H7 (cell line): ENCODE measurements at places on chromosomes 1 and 21.

GRCh38 chr1:55684131-55684650, 469.0 kb upstream of the USP24 start:
- no peak for DNase-seq

DNA sequence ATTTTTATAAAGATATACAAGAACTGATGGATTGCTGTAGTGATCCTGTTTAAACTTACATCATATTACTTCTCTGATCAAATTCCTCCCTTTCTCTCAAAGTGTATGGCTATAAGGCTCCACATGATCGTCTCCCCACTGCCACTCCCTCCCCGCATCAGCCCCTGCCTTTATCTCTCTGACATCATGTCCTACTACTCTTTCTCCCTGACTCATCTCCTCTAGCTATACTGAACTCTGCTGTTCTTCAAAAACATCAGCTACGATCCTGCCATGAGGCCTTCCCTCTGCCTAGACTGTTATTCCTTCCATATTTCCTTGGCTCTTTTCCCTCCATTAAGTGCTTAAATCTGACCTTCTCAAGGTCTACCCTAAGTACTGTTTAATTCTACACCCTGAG, 22.8 kb downstream of the HFM1 start:
- no peak for DNase-seq

DNA sequence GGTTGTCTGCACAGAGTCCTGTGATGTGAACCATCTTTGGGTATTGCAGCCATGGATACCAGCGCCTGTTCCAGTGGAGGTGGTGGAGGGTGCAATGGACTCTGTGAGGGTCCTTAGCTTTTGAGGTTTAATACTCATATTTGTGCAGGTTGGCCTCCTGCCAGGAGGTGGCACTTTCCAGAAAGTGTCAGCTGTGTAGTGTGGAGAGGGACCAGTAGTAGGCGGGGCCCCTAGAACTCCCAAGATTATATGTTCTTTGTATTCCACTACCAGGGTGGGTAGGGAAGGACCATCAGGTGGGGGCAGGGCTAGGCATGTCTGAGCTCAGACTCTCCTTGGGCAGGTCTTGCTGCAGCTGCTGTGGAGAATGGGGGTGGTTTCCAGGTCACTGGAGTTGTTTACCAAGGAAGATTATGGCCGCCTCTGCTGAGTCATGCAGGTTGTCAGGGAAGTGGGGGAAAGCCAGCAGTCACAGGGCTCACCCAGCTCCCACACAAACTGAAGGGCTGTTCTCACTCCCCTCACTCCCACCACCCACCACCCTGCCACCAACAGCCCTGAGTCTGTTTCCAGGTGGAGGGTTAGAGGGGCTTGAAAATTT, 31.2 kb upstream of the ZNF678 start:
- DNase-seq: no peak

GRCh38 chr1:45802343-45803298, 791 bp upstream of the MAST2 start:
- DNase-seq: peak; percentile 79

DNA sequence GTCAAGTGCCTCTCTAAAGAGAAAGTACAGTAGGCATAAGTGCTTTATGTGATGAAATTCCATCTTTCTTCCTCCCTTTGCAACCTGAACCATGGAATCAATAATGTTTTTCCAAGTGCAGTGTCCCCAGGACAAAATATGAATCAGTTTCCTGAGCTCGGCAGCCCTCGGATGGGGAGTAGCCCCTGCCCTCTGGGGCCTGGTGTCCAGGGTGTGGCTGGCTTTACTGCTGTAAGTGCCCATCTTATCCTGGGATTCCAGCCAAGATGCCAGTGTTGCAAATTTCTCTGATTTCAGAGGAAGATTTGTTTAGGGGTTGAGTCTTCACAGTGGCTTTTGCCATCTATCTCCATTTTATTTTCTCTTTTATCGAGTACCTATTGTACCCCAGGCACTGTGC, 40.5 kb upstream of the SRP9 start:
- no peak for DNase-seq

DNA sequence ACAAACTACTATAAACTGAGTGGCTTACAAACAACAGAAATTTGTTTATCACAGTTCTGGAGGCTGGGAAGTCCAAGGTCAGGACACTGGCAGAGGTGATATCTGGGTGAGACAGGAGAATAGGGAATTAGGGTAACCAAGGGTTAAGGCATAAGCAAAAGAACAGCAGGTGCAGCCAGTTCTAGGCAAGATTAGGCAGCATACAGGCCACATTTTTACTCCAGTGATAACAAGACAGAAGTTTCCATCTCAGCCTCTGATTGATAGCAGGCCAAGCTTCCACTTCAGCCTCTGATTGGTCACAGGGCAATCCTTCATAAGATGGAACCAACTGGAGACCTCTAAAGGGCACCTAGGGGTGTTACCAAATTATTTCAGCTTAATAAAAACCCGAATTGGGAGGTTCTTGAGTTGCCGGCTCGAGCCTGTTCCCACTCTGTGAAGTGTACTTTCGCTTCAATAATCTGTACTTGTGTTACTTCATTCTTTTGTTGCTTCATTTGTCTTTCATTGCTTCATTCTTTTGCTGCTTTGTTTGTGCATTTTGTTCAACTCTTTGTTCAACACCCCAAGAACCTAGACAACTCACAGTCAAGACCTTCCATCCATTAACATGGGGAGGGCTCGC, 185.6 kb downstream of the TOMM20 start:
- DNase-seq: no peak

GRCh38 chr1:226737819-226738420, 1.2 kb downstream of the ITPKB start:
- peak; percentile 76 for DNase-seq

DNA sequence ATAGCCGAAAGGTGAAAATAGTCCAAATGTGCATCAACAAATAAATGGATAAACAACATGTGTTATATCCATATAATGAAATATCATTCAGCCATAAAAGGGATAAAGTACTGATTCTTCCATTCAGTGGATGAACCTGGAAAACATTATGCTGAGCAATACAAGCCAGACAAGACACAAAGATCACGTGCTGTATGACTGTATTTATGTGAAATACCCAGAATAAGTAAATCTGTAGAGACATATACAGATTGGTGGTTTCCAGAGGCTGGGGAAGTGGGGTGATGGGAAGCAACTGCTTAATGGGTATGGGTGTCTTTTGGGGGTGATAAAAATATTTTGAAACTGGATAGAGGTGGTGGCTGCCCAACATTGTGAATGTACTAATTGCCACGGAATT, 13.3 kb upstream of the GSTM4 start:
- no peak for DNase-seq

- DNase-seq: no peak
These were observed 32.8 kb upstream of the PWP2 start for GRCh38 chr21:44074315-44074958.

GRCh38 chr21:46357335-46357604, 33.3 kb downstream of the PCNT start:
- no peak for DNase-seq

GRCh38 chr1:199759268-199759730, 268.2 kb upstream of the NR5A2 start:
- no peak for DNase-seq

GRCh38 chr1:115062542-115063004, 26.7 kb downstream of the TSPAN2 start:
- no peak for DNase-seq
